ENCODE measurements at places on chromosomes 12 and 14. TPM values are rescaled to one million over a fixed set of nuclear protein-coding genes. Genes with fewer than 3 reads are reported as not detected.
A peak's percentile ranks its signal among the peaks of the same experiment; 100 is the strongest.

DNA sequence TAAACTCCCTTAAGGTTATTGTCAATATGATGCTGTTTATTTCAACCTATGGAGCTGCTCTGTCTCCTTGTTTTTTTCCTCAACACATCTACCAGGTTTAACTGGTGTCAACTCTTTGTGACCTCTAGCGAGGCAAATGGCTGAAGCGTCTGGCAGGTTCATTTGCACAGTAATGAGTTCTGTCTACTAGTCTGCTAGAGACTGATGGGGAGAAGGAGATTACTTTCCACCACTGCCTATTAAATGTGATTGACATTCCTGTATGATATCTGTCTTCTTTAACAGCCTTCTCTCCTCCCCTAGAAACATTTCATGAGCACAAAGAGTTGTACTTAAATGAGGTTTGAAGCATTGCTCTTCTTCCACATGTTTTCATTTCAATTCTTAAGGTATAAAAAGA, 253.7 kb downstream of the SLC6A15 start:
- DNase-seq, result no peak

- peak; percentile 73 for DNase-seq
Observed at GRCh38 chr14:22556990-22557623, 31.9 kb downstream of the DAD1 start.

The SERPINA9 gene
- not detected for total RNA-seq

- DNase-seq, result no peak
Observed at GRCh38 chr12:113170457-113170856, 14.8 kb downstream of the DDX54 start.

The AICDA gene
- total RNA-seq, result not detected

DNA sequence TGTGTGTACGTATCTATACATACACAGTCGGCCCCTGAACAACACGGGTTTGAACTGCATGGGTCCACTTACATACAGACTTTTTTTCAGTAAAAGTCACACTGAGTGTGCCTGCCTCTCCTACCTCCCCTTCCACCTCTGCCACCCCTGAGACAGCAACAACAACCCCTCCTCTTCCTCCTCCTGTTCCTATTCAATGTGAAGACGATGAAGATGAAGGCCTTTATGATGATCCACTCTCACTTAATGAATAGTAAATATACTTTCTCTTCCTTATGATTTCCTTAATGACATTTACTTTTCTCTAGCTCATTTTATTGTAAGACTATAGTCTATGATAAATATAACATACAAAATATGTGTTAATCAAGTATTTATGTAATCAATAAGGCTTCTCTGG, 25.5 kb downstream of the TM7SF3 start:
- DNase-seq, result no peak

DNA sequence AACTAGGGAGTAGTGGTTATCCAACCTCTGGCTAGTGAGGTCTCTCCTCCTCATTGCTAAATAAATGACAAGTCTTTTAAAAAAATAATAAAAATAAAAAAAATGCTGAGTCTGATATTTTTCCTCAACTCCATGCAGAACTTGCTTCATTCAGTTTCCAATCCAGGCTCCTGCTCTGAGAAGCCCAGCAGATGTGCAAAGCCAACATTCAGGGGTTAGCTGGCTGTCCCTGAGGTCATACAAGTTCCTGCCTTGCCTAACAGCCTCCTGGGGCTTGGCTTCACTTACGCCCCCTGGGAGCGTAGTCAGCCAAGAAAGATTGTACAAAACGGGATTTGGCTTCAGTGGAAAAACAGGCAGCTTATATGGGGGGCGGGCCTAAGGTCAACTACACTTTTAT, 23.3 kb downstream of the RTRAF start:
- DNase-seq, result no peak

The GZMH gene
- total RNA-seq, result not detected

DNA sequence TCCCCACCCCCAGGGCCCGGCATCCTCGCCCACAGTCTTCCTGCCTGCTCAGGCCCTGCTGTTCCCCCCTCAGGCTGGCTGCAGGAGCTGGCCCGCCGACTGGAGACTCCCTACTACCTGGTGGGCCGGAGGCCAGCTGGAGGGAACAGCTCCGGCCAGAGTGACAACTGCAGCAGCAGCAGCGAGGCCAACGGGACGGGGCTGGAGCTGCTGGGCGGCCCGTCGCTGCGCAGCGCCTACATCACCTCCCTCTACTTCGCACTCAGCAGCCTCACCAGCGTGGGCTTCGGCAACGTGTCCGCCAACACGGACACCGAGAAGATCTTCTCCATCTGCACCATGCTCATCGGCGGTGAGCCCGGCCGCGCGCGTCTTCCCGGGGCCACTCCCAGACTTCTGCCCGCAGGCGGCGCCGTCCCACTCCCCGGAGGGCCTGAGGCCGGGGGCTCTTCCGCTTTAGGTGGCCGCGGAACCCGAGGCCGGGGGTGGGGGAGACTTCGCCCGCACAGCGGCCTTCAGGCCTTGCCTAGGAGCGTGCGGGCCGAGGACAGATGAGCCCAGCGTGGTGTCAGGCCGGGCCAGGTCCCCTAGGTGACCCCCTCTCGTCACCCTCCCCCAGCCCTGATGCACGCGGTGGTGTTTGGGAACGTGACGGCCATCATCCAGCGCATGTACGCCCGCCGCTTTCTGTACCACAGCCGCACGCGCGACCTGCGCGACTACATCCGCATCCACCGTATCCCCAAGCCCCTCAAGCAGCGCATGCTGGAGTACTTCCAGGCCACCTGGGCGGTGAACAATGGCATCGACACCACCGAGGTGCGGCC, 10.2 kb downstream of the KCNH3 start:
- no peak for DNase-seq

DNA sequence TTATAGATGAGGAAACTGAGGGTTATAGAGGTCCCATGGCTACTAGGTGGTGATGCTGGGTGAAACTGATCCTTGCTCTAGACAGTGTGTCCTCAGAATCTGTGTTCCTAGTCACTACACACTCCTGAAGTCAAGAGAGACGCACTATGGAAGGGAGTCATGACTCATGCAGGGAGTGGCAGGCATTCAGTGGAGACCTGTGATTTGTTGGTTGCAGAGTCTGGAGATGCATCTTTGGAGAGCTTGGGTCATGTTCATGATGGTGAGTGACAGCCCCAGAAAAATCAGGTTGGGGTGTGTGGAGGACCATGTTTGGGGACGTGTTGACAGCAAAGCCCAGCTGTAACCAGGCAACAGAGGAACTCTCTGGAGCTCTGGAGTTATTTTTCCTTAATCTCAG, 38.0 kb upstream of the FBXO21 start:
- no peak for DNase-seq

Measured in cerebellum (tissue), 4 donors.